AG09309 (cell line): ENCODE measurements at places on chromosomes 3 and 15.

GRCh38 chr3:141557961-141558706 is 71.3 kb downstream of the RASA2 start:
- no peak for DNase-seq

DNA sequence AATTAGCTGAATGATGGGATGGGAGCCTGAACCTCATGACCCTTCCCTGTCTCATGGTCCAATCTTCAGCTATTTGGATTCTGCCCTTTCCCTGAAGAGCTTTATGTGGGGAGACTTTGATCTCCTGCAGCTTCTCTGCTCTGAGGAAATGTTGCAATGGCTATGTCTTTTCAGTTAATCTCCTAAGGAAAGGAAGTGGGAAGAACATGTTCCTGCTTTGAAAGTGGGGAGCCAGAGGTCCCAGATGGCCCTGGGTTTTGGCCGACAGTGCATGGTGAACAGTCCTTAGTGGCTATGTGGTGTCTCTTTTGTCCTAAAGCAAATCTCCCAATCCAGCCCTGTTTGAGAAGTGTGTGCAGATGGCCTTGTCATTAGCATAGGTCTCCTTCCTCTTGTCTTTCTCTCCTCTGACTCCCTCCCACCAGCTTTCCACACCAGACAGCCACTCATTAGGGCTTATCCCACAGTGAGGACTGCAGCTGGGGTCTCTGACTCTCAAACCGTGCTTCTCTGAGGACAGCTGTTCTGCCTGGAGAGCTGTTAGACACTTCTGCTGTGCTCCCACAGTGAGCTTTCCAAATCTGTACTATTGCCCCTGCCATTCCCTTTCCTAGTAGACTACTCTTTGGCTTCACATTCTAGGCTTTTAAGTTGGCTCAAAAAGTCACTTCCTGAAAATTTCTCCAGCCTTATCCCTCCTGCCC is 365.8 kb upstream of the UMPS start:
- no peak for DNase-seq

DNA sequence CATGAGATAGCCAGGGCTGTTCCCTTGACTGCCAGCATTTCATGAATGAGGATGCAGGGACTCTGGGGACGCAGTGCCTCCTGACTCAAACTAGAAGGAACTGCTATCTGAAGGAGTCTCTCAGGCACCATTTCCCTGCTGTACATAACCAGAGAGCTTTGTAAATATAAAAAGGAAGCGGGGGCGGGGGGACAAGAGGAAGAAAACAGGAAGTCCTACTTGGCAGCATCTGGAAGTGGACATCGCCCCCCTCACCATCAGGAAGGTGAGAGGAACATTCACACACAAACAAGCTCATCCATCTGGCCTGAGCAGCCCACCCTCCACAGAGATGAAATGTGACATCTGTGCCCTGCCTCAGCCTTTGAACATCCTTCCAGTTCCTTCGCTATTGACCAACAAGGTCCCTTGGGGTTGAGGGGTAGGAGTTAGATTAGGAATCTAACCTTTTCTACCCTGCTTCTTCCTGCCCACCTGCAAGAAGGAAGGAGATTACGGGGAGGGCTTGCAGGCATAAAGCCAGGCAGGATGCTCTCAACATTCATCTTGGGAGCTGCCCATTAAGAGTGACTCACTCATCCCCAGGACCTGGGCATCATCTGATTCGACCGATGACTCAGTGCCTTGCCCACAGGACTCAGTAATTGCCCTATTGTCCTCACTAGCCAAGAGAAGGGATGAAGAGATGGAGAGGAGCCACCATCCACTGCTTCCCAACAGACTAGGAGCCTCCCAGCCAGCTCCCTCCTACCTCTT is 31.9 kb downstream of the SH3BP5 start:
- peak; percentile 50 for DNase-seq

DNA sequence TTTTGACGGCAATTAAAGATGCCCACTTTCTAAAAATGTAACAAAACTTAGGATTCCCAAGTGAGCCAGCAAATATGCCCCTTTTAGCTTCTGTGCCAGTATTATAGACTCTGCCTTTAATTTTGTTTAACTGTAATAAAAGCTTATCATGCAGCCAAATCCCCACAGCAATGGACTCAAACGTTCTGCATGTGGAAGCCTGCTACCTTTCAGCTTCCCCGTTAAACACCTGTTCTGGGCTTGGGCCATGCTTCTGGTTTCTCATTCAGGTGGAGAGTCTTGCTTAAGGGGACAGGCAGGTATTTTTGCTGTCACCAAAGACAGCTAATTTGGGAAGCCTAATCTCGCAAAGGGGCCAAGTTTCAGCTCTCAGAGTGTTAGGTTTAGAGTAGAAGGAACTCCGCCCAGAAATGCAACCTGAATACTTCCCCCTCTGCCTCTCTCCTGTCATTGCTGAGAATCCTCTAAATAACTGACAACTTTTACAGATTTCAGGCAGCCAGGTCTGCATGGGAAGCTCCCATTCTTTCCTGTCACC is 399.4 kb upstream of the ATP11B start:
- no peak for DNase-seq

DNA sequence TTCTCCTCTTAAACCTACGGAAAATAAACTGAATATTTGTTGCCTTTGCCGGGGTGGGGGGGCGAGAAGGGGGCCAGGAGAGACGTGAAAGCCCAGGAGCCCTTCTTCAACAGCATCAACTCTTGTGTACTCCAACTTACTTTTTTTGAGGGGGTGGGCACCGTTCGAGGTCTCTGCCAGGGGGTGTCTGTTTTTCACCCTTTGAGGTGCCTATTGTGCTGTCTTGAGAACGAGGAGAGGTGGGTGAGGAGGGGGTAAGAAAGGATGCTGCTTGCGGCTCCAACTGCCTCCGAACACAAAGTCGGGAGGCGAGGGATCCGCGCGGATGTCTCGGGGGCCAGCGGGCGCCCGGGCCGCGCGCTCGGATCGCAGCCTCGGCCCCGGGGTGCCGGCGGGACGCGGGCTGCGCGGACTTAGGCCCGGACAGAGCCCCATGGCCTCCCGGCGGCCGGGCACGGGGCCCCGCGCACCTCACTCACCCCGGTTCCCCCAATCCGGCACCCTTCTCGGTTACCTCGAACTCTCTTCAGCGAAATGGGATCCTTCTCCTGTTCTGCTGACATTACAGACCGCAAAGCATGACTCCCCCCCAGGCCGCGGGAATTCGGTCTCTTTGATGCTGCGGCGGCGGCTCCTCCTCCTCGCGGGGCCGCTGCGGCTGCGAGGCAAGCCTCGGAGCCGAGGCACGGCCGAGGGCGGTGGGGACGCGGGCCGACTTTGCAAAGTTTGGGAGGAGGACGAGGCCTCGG is 650 bp downstream of the PYGO1 start:
- no peak for DNase-seq

- no peak for DNase-seq
Observed at GRCh38 chr3:28947751-28948150, 333.1 kb upstream of the RBMS3 start.

DNA sequence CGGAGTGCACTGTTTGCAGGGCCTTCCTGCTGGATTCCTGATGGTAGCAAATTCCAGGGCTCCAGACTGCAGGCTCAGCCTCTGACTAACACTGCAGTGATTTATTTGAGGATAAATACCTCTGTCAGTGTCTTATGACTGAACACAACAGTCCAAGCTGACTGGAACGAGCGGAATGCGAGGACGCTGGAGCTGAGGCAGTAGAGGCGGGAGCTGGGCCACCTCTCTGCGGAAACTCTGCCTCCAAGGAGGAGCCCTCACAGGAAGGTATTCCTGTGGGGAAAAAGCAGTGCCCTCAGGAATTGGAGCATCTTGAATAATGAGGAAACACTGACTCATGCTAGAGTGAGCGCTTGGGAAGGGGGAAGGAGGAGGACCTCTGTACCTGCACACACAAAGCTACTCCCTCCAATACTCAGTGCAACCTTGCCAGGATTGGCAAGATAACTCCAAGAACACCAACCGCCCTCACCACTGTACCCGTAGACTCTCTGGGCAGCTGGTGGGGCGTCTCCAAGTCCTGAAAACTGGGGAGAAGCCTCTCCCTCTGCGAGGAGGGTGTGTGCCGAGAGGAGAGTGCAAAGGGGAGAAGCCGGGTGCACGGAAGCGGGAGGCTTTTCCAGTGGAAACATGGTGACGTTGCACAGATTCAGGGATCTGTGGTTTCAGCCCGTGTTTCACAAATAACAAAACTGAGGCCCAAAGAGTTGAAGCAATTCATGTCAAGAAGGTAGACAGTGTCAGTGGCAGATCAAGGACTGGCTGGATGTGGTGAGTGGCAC is 43.0 kb downstream of the VGLL4 start:
- peak; percentile 99 for DNase-seq

DNA sequence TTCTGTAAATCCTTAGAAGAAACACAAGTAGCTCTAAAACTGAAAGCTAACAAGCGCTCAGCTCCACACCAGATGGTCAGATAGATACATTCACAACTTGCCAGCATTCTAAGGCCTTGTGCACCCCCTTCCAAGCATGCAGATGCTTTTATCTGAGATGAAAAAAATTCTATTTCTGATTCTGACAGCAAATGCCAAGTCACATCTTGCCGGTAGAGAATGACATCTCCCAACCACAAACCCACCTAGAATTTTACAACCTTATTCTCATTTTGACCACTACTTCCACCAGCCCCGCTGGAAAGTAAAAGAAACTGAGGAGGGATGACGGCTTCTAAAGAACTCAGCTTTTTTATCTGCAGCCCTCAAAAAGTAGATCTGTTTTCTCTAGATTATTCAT is 57.7 kb downstream of the SUMF1 start:
- DNase-seq: no peak

DNA sequence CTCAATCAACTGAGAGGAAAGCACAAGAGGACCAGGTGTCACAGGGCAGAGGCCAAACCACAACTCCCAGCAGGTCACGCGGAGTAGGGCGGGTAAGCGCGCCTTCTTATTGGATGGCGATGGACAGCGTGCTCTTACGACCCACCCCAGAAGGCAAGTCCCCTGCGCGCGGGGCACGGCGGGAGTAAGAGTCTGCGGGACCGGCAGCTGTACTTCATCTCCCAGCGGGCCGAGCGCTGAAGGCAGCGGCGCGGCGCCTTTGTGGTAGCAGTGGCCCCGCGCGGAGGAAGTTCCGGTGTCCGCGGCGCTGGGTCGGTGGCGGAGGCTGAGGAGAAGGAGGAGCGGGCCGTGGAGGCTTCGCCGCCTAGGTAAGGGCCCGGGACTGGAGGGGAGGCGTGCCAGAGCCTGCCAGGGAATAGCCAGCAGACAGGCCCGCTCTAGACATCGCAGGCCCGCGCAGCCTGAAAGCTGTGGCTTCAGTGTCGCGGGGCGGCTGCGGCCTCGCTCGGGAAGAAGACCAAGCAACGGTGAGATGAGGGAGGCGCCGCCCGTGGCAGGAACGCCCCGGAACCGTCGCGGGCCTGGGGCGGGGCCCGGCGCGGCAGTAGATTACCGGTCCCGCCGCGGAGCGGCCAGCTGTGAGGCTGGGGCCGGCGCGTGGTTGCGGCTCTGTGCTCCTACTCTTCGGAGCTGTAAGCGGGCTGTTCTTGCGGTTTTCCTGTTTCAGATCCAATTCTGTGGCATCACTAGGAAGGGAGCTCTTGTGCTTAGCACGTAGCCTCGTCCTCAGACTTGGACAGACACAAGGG is at the start of gene RBM6:
TSS of gene RBM6 (plus strand) at position 293 of the 809 bp plus-strand sequence. CDS start 22,492 bp downstream, outside the sequence.
- peak; percentile 81 for DNase-seq

DNA sequence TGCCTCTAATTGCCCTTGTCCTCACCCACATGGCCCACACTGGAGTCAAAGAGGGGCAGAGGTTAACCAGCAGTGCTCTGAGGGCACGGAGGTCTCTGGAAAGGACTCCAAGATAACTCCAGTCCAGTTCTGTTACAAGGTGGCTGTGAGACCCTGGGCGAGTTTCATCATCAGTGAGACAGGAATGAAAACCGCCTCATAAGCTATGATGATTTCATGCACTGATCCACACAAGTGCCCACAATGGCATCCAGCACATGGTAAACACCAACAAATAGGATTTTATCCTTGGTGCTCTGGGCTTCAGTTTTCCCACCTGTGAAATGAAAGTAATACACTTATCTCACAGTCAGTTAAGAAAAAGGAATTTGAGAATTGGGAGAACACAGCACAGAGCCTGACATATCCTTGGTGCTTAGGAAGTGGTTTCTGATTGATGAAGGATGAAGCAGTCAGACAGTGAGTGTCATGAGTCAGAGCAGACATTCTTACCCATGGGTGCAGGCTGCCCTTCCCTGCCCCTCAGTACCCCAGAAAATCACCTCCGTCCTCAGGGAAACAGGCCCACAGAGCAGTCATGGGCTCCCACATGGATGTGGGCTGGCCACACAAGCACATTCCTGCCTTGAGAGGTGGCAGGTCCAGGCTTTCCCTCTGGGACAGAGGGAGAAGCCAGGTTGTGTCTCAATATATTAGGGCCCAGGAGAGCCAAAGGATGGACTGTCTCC is 48.4 kb downstream of the DAPK2 start:
- no peak for DNase-seq

DNA sequence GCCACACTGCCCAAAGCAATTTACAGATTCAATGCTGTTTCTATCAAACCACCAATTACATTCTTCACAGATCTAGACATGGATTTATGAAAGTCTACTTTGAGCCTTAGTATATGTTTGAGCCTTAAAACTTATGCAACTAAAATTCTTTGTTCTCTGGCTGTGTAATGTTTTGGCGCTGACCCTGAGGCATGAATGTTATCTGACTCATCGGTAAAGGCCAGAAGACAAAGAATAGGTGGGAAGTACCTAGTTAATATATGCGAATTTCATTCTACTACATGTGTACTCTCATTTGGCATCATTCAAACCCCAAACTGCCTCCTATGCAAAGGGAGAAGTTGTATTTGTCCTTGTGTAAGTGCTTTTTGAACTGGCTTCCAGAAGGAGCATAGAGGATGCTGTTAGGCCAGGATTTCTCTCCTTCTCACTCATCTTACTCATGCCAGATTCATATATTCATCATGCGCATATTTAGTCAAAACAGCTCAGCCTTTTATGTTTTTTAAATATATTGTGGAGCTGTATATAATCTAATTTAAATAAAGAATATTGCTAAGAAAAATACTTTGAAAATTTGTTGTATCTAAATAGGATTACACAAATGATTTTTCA is 204.2 kb downstream of the NFKBIZ start:
- DNase-seq: peak; percentile 14

GRCh38 chr3:184472723-184473428 is 88.7 kb upstream of the EPHB3 start:
- DNase-seq: no peak

- DNase-seq: no peak
Observed at GRCh38 chr3:187169231-187169960, 27.9 kb upstream of the RTP1 start.

- no peak for DNase-seq
Observed at GRCh38 chr15:41792000-41792637, 17.8 kb downstream of the MAPKBP1 start.

- no peak for DNase-seq
Observed at GRCh38 chr3:138180375-138181029, 5.8 kb upstream of the DBR1 start.

DNA sequence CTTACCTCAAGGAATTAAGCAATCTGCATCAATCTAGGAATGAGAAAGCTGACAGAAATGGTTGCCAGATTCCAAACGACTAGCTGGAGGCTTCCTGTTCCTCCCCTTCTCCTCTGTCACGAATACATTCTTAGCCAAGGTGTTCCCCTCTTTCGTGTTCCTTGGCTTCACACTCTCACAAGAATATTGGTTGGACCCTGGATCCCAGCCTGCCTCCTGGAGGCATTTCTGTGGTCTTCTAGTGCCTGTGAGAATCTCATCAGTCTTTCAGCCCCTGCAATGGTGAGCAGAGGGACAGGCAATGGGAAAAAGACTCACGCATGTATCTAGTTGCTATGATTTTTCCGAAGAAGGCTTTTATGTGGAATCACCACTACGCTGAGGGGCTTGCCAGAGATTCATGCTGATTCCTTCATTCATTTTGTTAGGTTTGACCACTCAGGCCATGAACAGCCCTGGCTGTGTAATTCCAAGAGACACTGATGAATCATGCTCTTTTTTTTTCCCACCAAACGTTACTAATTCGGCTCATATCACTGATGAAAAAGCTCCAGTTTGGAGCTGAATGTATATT is 1.6 kb upstream of the P3H2 start:
- DNase-seq: no peak
